ENCODE measurements at places on chromosomes 16 and 17.
A peak's percentile ranks its signal among the peaks of the same experiment; 100 is the strongest.

DNA sequence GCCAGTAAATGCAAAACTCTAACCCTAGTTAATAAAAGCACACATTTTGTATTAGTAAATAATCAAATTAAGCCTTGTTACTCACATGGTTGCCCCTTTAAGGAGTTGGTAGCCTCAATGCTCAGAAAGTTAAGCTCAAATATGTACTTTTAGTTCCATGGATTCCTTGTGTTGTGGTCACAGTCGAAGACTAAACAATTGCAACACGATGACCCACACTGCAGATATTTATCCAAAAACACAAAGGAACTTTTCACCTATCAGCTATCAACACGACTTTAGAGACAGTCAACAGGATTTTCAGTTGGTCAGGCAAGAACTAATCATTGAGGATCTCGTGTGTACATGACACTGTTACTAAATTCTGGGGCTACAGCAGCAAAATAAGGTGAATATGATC lies 47.4 kb upstream of the NUDT7 start:
- DNase-seq: no peak

GRCh38 chr17:56064506-56064905 lies 88.8 kb upstream of the ANKFN1 start:
- no peak for DNase-seq

- DNase-seq: no peak
Measured at GRCh38 chr17:1179818-1180742, at the start of gene ABR. TSS of gene ABR (minus strand) at chr17:1179981. CDS start at chr17:1179727, 254 bp downstream.

GRCh38 chr16:28110479-28110878 lies 47.0 kb upstream of the GSG1L start:
- no peak for DNase-seq

- DNase-seq: no peak
Measured at GRCh38 chr17:81154961-81155360, 10.3 kb upstream of the PVALEF start.

DNA sequence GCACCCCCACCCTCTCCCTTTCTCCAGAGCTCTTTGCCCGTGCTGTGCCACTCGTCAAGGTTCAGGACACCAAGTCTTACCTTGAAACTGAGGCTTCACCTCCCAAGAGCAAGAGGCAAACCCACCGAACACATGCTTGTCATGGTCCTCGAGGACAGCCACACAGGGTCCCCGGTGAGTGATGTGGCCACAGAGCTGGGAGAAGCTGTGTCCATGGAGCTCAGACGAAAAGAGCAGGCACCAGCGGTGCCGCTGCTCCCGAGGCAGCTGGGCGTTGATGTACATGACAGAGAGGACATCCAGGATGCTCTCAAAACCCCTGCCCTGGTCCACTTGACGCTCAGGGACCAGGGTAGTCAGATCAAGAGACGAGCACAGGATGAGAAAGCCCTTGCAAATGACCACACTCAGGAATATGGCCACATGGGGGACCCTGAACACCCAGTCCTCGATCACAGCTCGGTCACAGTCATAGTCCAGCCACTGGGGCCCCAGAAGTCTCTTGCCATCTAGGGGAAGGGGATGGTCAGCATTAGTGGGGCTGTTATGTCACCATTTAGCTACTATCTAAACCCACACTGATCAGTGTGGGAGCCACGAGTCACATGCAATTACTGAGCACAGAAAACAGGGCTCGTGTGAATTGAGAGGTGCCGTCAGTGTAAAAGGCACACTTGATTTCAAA lies 17.8 kb downstream of the MEAK7 start:
- no peak for DNase-seq

- DNase-seq: no peak
Measured at GRCh38 chr16:14400285-14400977, 229.6 kb downstream of the PARN start.

DNA sequence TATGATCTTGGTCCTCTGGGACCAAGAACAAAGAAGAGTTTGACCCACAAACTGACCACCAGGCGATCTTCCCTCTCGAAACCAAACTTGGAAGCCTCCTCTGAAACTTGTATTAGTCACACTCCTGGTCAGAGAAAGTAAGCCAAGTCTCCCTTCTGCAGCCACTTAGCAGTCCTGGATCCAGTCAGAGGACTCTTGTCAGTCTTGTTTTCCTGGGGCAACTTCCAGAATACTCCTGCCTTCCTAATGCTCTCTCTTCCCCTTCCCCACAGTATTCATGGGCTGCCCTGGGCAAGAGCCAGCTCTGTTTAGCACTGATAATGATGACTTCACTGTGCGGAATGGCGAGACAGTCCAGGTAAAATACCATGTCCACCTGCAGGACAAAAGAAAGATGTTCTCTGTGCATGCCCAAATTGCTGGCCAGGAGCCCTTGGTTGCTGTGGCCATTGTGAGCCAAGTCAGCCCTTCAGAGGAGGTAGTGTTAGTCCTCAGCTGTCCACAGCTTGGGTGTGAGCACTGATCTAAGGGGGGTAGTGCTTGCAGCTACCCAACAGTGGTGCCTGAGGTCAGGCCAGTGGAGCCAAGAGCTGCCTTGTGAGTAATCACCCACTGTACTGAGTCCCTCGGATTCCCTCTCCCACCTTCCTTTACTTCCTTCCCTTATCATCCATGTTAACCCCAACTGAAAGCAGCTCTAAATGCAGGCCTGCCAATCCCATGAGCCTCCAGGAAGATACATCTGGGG lies 31.2 kb downstream of the CDH3 start:
- DNase-seq: no peak

DNA sequence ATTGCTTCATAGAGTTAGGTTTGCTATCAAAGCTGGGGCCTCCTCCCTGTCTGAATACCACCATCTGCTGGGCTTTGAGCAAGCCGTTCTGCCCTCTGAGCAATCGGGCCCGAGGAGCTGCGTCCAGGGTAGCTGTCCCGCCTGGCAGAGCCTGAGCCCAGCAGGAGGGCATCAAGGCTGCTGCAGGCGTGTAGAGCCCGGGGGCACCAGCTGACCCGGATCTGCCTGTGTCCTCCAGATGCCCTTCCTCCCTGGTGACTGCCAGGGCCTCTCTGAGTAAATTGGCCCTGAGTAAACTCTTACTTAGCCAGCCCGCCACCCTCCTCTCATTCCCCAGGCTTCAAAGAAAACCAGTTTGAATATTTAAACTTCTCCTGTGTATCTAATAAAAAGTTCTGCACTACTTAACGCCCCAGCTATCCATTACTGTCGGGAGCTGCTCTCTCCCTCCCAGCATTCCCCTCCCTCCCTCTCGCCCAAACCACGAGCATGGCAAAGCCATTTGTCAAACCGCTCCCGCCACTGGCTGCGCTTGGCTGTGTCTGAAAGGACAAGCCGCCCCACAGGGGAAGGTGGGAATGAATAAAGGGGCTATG lies 16.4 kb downstream of the CDK5RAP3 start:
- peak; percentile 19 for DNase-seq

DNA sequence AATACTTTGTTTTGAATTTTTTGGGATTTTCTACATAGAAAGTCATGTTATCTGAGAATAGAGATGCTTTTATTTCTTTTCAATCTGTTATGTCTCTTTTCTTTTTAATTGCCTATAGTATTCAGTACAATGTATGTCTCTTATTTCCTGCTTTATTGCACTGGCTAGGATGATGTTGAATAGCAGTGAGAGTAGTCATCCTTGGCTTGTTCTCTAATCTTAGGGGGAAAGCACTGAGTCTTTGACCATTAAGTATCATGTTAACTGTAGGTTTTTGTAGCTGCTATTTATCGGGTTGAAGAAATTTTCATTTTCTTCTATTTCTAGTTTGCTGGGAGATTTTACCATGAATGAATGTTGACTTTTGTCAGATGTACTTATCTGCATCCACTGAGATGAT lies 10.0 kb upstream of the ABCA3 start:
- DNase-seq: no peak

- no peak for DNase-seq
Measured at GRCh38 chr17:81659038-81659437, 2.7 kb upstream of the PDE6G start.

DNA sequence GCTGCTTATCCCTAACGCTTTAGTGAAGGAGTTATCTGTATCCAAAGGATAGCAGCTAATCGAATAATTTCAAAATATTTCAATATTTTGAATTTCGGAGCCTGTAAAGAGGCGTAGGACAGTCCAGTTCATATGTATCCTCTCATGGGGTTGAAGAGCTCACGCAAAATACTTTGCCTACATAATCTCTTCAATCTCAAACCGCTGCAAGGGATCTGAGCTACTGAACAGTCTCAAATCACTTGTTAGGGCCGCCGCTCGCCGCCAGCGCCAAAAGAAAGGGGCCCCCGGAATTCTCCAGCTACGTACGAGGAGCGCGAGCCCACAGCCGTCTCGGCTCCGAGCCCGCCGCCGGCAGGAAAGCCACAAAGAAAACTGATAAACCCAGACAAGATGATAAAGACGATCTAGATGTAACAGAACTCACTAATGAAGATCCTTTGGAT lies 601 bp upstream of the RFWD3 start:
- DNase-seq: peak; percentile 26

GRCh38 chr17:76714822-76715495 lies 4.2 kb upstream of the MXRA7 start:
- peak; percentile 12 for DNase-seq

GRCh38 chr17:4519361-4519788 lies 20.7 kb downstream of the SPNS2 start:
- no peak for DNase-seq

DNA sequence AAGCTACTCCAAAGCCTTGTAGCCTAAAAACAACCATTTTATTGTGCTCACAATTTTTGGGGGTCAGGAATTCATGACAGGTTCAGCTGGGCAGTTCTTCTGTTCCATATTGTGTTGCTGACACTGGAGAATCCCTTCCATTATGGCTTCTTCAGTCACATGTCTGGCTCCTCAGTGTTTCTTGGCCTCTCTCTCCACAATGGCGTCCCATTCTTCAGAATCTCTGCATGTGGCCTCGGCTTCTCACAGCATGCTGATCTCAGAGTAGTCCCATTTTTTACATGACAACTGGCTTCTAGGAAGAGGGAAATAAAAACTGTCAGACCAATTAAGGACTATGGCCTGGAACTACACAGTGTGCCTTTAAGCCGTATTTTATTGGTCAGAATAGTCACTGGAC lies 49.7 kb downstream of the NF1 start:
- DNase-seq: no peak

DNA sequence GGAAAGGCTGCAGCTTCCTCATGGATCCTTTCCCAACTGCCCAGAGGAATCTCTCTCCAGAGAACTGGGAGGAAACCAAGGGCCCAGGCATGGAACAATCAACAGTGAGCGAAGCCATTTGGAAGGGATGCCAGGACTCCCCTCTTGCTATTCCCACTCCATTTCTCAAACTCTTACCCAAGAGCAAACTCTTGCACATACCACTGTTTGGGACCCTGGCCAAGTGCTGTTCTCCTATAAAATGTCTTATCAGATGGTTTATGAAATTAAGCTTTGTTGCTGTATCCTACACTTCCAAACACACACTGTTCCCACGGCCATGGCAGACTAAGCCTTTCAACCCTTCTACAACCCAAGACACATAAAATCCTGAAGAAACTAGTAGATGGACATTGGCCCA lies 48.3 kb upstream of the AXIN2 start:
- no peak for DNase-seq

- DNase-seq: peak; percentile 8
Measured at GRCh38 chr17:49193513-49194296, 16.7 kb downstream of the GNGT2 start.

DNA sequence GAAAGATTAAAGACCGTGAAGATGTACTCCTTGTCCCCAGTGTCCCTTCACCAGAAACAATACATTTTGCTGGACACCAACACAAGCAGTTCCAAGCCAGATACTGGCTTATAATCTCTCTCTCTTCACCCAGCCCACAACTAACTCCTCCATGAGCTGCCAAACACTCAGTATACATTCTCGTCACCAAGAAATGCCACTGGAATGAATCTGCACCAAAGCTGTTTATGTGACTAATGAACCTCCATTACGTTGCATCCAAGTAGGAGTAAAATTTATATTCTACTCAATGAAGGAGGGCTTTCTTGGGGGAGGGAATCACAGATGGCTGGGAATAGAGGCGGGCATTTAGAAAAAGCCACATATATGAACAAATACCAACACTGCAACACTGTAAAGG lies 20.9 kb upstream of the SOX9 start:
- DNase-seq: no peak

DNA sequence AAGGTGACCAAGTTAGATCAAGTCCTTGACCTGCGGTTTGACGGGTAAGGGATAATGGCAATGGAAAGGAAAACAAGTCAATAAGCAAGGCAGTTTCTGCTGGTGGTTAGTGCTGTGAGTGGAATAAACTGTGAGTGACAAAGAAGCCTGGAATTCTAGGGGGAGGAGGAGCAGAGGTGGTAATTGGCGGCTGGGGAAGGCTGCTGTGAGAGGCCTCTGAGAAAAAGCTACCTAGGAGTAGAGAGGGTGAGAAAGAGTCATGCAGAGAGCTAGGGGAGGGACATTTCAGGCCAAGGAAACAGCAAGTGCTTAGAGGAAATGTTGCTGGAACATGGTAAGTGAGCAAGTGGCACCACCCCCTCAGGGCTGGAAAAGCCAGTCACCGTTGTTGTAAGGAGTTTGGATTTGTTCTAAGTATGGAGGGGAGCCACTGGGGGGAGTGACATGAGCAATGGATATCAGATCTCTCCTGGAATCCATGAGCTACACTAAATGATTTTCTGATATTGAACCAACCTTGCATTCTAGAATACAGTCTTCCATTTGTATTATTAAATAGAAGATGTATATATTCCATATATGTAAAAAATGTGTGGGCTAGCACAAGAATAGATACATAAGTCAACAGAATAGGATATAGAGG lies 6.7 kb downstream of the NLRC3 start:
- no peak for DNase-seq

- no peak for DNase-seq
Measured at GRCh38 chr16:59849716-59850115, 1115.6 kb upstream of the GOT2 start.

GRCh38 chr17:74383141-74383540 lies 15.8 kb downstream of the GPR142 start:
- DNase-seq: no peak

- no peak for DNase-seq
Measured at GRCh38 chr16:15034266-15035162, 21.4 kb downstream of the NTAN1 start.

DNA sequence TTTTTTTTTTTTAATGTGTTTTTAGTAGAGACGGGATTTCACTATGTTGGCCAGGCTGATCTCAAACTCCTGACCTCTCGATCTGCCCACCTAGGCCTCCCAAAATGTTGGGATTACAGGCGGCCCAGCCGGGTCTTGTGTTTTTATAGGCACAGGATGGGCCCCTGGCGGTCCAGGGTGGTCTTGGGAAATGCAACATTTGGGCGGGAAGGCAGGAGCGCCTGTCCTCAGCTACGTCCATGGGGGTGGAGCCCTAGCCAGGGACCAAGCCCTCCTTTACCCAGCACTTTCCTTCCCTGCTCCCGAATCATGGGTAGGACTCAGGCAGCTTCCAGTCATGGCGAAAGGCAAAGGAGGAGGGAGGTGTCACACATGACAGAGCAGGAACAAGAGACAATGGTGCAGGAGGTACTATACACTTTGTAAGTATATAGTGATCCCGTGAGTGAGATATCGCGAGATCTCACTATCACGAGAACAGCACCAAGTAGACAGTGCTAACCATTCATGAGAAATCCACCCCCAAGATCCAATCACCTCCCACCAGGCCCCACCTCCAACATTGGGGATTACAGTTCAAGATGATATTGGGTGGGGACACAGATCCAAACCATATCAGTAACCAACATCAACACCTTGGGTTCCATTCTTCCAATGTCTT lies 226.7 kb upstream of the WSCD1 start:
- no peak for DNase-seq
